Epithelial cell of prostate (primary cell): ENCODE measurements at places on chromosomes 6 and 20.

GRCh38 chr6:11209906-11210305, 22.6 kb downstream of the NEDD9 start:
- DNase-seq = no peak

GRCh38 chr20:6868861-6869260, 101.4 kb downstream of the BMP2 start:
- no peak for DNase-seq

DNA sequence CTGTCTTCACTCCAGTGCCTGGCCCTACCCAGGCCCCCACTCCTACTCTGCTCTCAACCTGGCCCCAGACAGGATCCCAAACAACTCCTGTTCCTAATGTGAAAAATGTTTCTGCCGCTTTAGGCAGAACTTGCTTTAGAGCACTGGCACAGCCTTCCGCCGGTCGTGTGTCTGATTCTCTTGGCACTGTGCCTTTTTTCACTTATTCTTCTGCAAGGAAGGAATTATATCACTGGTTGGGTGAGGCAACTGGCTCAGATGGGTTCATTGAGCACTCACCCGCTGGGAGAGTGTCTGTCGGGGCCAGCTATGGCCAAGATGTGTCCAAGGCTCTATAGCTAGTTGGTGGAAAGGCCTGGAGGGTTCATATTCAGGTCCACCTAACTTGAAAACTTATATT, 33.6 kb upstream of the HLA-A start:
- DNase-seq = no peak

- DNase-seq = no peak
Observed at GRCh38 chr20:47235853-47236638, 120.5 kb downstream of the ZMYND8 start.

DNA sequence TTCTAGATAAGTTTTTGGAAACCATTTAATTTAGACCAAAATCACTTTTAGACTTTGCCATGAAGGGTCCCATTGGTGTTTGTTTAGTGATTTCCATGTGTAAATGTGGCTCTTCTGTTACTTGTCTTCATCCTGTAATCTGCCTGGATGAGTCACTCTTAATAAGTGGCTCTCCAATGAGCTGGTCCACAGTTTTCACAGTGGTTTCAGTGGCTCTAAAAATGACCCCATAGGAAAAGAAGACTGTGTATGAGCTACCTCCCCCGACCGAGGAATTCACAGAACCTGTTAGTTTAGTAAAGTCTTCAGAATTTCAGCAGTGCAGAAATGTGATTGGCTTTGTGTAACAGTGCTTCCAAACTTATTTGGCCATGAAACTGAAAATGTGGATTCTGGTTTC, 492.0 kb upstream of the MARCKS start:
- no peak for DNase-seq

DNA sequence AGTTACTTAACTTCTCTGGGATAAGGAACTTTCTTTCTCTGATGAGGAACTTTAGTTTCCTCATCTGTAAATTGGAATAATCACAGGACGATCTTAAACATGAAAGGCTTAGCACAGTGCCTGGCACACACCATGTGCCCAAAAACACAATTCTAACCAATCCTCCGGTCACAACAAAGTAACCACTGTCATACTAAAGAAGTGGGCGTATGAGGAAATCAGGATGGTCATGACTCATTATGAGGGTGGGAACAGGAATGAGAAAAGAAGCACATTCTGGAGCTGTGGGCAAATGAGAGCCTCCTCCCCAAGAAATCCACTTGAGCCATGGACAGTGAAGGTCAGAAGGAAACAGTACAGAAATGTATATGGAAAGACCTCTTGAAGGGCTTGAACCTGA, 82.9 kb downstream of the LRFN2 start:
- DNase-seq = no peak

- DNase-seq = no peak
Observed at GRCh38 chr6:89501222-89501621, 68.3 kb downstream of the ANKRD6 start.

DNA sequence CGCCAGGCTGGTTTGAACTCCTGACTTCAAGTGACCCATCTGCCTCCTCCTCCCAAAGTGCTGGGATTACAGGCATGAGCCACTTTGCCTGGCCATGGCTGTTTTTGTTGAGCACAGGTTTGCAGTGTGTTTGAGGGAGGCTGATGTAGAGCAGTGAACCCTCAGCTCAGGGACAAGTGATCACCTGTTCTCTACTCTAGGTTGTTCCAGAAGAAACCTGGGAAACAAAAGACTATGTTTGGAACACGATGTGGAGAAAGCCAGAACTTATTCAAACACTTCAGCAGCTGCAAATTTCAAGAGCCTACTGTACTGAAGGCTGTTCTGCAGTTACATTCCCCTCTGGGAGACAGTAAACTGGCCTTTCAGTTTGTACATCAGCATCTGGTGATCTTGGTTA, 4.7 kb downstream of the TULP1 start:
- no peak for DNase-seq

- peak; percentile 69 for DNase-seq
Observed at GRCh38 chr6:106370639-106371038, 10.1 kb downstream of the CRYBG1 start.

DNA sequence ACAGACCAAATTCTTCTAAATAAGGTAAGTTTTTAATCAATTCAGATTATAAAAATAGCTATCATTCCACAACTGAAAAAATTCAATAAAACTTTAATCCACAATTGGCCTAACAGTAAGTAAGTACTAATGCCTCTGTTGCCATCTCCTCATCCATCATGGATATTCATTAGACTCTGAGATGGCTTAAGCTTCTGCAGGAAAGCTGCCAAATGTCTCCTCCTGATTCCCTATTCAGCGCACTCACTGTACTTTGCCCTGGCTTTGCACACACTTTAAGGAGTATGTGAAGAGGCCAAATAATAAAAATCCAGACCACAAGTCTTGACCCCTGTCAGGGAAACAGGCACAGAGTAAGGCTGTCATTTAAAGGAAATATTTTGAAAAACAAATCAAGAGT, 23.6 kb downstream of the PGM3 start:
- no peak for DNase-seq

DNA sequence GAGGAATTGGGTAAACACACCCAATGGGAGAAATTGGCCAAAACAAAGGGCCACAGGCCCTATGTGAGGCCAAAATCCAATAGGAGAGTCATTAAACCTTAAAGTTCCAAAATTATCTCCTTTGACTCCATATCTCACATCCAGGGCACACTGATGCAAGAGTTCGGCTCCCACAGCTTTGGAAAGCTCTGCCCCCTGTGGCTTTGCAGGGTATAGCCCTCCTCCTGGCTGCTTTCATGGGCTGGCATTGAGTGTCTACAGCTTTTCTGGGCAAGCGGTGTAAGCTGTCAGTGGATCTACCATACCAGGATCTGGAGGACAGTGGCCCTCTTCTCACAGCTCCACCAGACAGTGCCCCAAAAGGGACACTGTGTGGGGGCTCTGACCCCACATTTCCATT, 160.5 kb downstream of the ADGRG6 start:
- no peak for DNase-seq

- DNase-seq = no peak
Observed at GRCh38 chr6:89024456-89024855, 56.1 kb upstream of the PNRC1 start.

DNA sequence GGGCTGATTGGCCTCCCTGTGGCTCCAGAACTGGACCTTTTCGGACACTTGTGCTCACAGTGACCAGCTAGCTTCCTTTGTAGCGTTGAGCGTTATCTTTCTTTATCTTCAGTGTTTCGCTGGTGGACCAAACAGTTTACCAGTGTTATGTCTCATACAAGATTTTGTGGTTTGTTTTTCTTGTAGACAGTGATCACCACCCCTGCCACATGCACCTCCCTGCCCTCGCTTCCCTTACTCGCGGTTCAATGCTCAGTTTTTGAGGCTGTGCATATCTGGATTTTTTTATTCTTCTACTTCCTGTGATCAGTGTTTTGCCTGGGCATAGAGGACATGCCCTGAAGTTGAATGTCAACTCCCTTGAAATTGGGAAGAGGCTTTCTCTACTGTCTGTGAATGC, 16.4 kb downstream of the MYT1 start:
- DNase-seq = no peak

DNA sequence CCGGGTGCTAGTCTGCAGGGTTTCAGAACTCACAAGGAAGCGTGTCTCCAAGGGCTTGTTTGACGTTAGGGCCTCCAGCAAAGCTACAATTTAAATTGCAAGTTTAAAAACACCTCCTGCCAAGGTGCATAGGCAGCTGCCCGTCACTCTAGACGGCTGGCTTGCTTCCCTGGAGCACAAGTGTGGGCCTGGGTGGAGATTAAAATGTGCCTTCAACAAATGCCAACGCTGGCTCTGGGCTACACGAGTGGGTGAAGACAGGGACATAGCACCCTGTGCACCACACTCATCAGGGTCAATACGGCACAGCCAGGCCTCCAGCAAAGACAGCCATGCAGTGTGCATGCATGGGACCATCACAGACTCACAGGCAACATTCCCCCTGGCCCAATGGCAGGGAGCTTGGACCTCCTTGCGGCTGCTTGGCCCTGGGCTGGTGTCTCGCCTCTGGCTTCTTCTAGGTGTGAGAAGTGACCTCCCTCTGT, 48.4 kb upstream of the FRMD1 start:
- no peak for DNase-seq

- no peak for DNase-seq
Observed at GRCh38 chr6:16331384-16332174, 93.2 kb downstream of the GMPR start.

GRCh38 chr20:20225325-20226043, 142.4 kb upstream of the INSM1 start:
- DNase-seq = no peak
